Glomerular endothelial cell (primary cell): ENCODE measurements at places on chromosomes 6 and 20.

DNA sequence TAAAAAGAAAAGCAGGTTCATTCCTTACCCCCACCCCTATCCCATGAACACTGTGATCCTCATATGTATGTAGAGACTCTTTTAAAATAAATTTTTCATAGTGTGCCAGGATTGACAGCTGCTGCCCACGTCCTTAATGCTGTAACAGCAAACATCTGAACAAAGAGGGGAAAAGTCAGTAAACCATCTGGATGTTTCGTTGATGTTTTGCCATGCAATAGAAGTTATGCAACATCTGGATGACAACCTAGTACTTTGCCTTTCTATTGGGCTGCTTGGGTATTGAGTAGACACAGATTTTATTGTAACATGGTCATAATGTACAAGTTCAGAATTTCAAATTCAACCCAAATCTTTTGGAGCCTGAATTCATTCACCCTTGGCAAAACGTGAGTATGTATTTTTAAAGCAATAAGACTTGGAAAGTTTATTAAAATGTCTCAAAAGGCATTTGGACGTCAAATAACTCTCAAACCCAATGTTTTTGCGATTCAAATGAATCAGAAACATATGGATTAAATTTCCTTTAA, 500.3 kb downstream of the DHX35 start:
- no peak for DNase-seq

- no peak for DNase-seq
These were observed 51.2 kb downstream of the HNF4A start for GRCh38 chr20:44406572-44407137.

DNA sequence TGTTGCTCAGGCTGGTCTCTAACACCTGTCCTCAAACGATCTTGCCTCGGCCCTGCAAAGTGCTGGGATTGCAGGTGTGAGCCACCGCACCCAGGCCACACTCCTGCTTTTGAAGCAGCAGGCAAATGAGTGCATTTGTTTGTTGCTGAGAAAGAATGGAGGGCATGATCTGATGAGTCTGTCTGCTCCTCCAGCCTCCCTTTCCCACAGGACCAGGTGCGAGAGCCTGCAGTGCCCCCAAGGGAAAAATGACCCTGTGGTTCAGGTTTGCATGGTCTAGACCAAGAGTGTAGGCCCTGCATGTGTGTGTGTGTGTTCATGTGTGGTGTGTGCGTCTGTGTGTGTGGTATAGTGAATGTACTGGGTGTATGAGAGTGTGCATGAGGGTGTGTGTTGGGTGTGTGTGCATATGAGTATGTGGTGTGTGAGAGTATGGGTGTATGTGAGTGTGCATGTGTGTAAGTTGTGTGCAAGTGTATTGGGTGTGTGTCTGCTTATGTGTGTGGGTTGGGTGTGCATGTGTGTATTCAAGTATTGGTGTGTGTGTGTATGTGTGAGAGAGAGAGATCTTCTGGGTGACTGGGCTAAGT, 22.8 kb upstream of the FOXC1 start:
- DNase-seq, result no peak

DNA sequence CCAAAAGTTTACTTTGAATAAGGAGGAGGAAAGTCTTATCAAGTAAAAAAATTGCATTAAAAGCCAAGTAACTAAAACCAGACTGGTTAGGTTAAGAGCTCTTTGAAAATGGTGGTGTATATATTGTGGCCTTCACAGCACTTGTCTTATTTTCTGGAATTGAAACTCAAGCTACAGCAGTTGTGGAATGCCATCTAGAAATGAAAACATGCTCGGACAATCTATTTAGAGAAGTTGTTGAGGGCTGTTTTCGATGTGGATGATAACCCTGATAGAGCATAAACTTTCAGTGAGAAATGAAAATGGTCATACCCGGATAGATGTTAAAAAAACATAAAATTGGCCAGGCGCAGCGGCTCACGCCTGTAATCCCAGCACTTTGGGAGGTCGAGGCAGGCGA, 47.0 kb downstream of the ARID1B start:
- DNase-seq, result no peak

DNA sequence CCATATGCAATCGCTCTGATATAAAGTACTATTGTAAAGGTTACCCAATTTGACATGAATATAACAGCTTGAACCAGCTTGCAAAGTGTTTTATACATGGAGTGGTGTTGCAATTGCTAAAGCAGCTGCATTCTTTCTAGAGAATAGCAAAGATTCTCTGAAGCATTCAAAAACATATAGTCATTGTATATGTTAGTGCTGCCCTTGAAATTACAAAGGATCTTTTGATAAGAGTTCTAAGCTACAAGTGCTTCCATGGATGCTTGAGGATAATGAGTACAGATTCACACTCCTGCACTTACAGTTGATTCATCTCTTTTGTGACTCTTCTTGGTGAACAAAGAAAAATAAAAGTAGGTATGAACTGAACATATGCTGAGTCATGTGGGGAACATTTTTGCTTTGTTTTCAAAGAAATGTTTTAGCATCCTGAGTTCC, 175.7 kb downstream of the ALDH8A1 start:
- no peak for DNase-seq

DNA sequence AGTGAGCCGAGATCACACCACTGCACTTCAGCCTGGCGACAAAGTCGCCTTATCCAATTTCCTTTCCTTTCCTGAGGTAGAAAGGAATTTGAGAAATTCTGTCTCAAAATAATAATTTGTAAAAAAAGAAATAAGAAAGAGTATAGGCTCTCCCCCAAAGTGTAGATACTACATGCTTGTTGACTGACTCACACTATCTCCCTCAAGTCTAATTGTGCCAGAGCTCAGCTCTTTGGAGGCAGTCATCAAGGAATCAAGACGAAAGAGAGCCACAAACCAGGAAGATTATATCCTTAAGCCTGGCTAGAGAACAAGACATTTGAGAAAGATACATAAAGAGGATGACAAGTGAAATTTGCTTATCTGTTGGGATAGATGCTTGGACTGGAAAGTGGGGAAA, 3.7 kb upstream of the FKBPL start:
- no peak for DNase-seq

DNA sequence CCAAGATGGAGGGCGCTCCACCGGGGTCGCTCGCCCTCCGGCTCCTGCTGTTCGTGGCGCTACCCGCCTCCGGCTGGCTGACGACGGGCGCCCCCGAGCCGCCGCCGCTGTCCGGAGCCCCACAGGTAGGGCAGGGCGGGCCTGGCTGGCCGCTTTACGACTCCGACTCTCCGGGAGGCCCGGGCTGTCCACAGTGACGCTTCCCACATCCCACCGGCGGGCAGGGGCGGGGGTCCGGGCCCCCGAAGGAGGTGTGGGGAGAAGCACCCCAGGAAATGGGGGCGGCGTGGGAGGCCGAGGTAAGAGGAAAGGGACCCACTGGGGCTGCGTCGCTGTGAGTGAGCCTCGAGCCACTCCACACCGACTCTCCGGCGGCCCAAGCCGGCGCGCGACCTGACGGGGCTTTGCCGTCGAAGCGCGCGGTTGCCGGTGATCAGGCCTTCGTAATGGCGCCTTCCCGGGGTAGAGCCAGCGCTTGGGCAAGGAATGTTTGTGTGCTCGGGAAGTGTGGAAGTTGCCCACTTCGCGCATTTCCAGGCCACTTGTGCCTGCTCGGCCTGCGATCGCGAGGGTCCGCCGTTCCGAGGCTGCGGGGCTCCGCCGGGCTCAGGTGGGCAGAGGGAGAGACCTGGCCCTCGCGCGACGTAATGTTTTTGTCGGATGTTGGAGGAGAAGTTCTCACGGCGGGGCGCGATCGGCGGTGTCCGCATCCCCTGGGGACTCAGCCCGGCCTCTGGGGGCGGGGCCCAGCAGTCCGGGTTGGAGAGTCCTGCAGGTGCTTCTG, 427 bp downstream of the GINM1 start:
- no peak for DNase-seq
